Activated T-cell treated with anti-CD3 and anti-CD28 coated beads for 4 hours (primary cell): ENCODE measurements at places on chromosomes 6 and 20.

DNA sequence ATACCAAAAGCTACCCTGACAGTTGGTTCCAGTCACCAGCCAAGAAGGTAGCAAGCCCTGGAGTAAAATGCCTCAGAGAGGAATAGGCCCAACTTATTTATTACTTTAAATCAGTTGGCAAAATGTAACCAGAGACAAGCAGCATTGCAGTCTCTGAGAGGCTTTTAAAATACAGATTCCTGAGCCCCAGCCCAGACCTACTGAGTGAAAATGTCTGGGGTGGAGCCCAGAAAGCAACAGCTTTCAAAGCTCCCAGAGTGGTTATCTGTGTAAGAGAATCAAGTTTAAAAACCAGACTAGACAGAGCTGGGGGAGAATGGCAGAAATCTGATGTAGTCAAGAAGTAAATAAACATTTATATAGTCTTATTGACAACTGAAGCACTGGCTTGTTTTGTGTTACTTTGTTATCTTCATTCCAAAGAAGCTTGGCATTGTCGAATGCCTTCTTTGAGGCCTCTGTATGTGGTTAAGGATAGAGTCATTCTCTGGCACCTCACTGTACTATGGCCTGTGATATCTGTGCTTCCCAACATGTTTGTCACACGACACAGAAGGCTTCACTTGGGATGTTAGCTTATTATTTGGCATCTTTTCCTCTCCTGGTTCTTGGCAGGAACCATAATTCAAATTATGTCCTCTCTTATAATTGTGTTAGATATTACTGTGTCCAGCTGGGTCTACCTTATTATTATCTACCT lies 313.5 kb downstream of the SLC35F1 start:
- DNase-seq: no peak

GRCh38 chr6:74091136-74091793 lies 395.3 kb downstream of the CD109 start:
- no peak for DNase-seq

DNA sequence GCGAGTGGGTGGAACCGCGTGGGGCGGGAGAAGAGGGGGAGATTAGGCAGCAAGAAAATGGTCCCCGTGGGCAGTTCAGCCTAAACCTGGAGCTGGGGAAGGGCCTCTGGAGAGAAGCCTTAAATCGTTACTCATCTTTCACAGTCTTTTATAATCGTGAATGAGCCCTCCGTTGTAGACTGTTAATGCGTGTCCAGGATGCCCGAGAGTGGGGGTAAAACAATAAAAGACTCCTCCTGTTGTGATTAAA lies 11.0 kb upstream of the ELOVL5 start:
- DNase-seq: no peak

GRCh38 chr6:80021591-80021990 lies 17.1 kb downstream of the TTK start:
- DNase-seq: no peak

- DNase-seq: no peak
Observed at GRCh38 chr6:98779618-98780017, 54.8 kb upstream of the POU3F2 start.

DNA sequence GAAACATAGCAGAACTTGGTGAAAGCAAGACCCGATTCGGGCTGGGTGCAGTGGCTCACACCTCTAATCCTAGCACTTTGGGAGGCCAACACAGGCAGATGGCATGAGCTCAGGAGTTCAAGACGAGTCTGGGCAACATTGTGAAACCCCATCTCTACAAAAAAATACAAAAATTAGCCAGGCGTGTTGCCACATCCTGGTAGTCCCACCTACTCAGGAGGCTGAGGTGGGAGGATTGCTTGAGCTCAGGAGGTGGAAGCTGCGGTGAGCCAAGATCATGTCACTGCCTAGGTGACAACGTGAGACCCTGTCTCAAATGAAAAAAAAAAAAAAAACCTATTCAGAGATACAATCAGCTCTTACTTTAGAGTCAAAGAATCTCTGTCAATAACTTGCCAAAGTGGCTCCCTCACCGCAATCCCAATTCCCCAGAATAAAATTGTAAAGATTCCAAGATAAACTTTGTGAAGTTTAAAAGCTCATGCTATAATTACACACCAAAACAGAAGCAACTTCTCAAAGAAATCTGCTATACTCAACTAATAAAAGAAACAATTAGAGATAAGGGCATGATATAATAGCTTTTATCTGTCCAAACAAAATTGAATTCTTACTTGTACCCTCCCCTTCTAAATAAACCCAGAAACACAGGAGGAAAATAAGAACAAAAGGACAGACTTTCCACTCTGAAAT lies 33.6 kb downstream of the CDK19 start:
- no peak for DNase-seq

DNA sequence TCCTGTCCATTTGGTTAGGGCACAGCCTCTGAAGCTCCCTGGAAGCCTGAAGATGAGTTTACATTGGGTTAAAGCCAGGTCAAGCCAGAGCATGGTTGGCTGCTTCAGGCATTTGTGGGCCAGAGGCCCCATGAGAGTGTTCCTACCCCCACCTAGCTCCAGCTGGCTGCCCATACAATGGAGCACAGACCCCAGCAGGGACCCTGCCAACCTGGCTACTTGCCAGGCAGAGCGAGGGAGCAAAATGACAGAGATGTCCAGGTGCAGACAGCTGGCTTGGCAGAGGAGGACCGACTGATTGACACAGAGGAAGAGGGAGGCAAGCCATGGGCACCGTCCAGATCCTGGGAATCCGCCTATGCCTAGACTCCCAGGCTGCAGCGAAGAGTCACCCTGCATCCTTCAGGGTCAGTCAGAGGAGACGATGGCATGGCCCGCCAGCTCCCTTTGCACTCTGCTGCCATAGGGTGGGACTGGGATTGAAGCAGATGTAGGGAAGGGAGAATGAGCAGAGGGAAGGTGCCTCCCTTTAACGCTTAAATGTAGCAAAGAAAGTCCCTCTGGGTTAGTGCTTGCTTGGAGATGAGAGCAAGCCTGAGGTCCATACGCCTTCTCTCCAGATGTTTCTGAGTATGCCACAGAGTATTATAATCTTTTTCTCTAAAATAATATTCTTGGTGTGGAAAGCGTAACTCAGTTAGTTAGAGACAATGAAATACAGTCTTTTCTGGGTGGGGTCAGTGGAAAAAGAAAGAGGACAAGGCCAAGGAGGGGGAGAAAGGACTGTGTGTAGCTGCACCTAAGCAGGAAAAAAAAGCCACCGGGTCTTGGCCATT lies 77.6 kb upstream of the FYN start:
- no peak for DNase-seq

DNA sequence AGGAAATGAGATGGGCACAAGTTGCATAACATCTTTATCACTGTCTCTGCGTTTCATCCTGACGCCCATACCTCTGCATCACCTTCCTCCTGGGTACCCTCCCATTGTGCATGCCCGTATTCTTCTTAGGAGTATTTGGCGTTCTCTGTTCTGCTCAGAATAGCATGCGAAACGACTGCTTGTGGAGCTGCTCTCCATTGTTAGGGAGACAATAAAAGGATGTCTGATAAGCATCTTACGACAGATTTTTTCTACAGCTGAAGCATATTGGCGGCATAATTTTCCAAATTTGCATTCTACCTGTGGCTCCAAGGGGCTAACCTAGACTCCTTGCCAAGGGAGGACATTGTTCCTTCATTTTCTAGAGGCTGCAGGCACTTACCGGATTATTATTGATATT lies 118.6 kb downstream of the EDN1 start:
- no peak for DNase-seq

- DNase-seq: no peak
Observed at GRCh38 chr20:53941680-53942471, 128.5 kb downstream of the BCAS1 start.
